Smooth muscle cell of the umbilical artery (primary cell): ENCODE measurements at places on chromosomes 12 and 14. TPM values are rescaled to one million over a fixed set of nuclear protein-coding genes. Genes with fewer than 3 reads are reported as not detected.

Gene CSAD
- total RNA-seq: 8.3 and 14.5 TPM in 2 replicates

Gene NGB
- total RNA-seq: not detected in 2 replicates

Gene KLHL33
- total RNA-seq: under 0.01 and 0.05 TPM in 2 replicates

Gene SCNN1A
- total RNA-seq: 0.28 and 0.30 TPM in 2 replicates

Gene KRT6C
- not detected in 2 replicates for total RNA-seq
